Ureter (tissue), 1 donor: ENCODE measurements at places on chromosomes 2 and 18. TPM values are rescaled to one million over a fixed set of nuclear protein-coding genes. Genes with fewer than 3 reads are reported as not detected.
A peak's percentile ranks its signal among the peaks of the same experiment; 100 is the strongest.

The SPAST gene
- 19.2 TPM for total RNA-seq

DNA sequence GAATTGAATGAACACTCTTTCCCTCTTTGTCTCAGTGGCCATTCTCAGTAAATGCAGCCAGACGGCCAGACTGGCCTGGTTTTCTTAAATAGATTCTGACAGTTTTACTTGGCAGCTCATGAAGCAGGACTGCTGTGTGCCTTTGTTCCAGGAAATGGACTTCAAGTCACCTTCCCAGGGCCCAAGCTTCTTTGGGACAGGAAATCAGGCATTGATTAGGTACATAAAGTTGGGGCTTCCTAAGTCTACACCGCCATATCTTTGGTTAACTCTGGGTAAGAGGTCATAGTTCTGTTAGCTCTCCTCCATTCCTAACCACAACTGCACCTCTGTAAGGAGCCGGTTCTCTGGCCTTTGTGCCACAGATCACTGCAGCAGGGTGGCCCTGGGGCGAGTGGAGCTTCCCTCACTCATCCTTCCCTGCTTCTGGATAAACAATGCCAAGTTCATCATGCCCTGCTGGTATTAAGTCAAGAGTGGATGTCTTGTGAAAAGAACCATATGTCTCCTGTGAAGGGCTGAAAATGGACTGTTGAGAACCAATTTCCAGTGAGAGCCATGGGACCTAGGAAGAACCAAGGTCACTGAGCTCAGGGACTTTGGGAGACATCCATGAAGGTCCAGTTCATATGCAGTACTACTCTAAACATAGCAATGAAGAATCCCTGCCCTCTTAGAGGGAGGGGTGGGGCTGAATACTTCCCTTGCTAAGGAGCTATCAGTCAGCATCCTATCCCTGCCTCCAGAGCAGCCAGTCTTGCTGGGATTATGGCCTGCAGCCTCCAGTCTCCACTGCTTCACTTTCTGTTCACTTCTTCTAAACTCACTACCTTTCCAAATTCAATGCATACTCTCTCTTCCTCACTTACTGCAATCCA lies 122.6 kb upstream of the XPO1 start:
- no peak for DNase-seq

The SRD5A2 gene
- total RNA-seq = 0.65 TPM

The CYRIA gene
- total RNA-seq = 17.4 TPM

DNA sequence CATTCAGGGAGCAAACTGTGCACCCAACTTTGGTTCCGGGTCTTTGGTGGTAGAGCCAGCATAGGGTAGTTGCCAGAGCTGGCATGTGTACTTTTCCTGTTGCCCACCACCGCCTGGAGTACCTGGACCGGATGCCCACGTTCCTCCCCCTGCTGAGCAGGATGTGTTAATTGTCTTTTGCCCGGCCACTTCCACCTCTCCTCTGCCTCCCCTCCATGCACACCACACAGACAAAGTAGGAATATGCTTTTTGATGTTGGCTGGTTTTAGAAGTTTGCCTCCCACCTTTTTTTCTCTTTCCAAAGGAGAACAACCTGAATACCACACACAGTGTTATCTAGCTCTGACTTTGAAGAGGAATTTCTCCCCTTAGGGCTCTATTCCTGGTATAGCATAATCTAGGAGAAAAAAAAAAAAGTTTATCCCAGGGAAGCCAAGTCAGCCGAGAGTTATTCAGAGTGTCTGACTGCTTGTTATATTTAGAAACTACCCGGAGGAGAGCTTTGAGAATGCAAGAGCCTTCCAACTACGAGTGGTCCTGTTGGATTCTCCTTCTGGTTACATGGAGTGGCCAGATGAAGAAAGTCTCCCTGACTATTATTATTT lies 111.9 kb downstream of the SETBP1 start:
- no peak for DNase-seq

GRCh38 chr2:196059491-196059960 lies 9.1 kb downstream of the DNAH7 start:
- DNase-seq = no peak

GRCh38 chr18:10152475-10152874 lies 238.7 kb downstream of the VAPA start:
- DNase-seq = no peak

- DNase-seq = no peak
Observed at GRCh38 chr2:71959494-71959893, 188.2 kb downstream of the CYP26B1 start.

The ALPG gene
- not detected for total RNA-seq

- DNase-seq = peak; percentile 12
Observed at GRCh38 chr2:100767224-100767653, 52.7 kb upstream of the NPAS2 start.

The KCNG2 gene
- total RNA-seq = not detected

DNA sequence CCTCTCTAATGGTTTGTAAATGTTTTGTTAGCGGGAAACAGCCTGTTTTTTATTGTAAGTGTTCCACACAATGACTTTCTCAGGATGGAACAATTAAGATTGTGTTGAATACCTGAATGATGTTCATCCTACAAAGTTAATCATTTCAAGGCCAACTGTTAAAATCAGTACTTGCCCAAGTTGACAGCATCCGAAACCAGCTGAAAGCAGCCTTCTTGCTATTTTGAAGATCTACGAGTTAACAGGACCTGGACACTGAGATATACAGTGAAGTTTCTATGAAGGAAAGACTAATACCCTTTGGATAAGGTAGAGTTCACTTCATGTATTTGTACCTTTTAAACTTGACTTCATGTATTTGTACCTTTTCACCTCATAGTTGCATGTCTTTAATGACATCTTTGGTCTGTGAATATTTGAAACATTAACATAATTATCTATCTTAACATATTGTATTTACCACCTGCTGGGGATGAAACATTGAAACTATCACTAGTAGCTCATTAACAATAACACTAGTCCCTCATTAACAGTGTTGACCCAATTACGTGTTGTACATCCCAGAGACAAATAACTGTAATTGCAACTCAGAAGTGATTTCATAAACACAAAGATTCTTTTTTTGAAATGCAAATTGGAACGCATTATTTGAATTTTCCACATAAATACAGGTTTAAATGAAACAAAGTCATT lies 556.0 kb upstream of the MEX3C start:
- no peak for DNase-seq

The PMAIP1 gene
- 4.9 TPM for total RNA-seq

The CCDC68 gene
- total RNA-seq = 16.5 TPM

- no peak for DNase-seq
Observed at GRCh38 chr2:22981785-22982184, 403.2 kb upstream of the KLHL29 start.

DNA sequence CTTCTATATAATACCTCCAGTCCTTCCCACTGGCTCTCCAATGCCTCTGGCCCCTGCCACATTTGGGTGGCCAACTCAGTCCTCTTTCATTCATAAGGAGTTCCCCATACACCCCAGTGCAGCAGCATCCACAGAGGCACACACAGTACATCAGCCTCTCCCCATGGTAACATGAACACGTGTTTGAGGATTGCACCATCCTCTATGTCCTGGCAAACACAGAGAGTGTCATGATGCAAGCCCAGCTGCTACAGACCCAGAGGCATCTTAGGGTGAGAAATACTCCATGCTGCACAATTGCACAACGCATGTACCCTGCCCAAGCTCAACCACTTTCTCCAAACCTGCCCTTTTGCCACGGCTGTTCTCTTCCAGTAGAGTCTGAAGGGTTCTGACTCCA lies 11.5 kb downstream of the IGFBP5 start:
- DNase-seq = no peak

DNA sequence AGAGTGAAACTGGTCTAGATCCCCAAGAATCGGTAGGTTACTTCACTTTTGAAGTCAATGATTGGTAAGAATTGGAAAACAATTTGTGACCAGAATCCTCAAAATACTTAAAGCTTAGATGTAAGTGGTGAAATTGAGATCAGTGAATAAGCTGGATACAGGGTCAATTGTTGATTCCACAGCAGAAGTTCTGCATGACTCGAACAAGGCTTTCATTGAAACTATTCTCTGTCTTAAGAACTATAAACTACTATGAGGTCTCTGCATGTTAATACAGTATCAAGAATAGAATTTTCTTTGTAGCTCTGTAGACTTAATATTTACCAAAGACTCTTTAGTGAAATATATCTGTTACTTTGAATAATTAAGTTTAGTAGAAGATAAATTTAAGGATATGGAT lies 324.2 kb upstream of the FIGN start:
- no peak for DNase-seq
